ENCODE measurements at places on chromosomes 4 and X. TPM values are rescaled to one million over a fixed set of nuclear protein-coding genes. Genes with fewer than 3 reads are reported as not detected.

DNA sequence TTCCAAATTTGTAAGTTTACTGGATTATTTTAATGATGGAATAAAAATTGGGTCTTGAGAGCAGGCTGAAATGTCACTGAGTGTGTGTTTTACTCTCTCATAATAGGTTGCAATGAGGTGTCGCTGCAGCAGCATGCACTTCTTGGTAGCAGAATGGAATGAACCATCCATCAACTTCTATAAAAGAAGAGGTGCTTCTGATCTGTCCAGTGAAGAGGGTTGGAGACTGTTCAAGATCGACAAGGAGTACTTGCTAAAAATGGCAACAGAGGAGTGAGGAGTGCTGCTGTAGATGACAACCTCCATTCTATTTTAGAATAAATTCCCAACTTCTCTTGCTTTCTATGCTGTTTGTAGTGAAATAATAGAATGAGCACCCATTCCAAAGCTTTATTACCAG, 2.6 kb downstream of the SAT1 start:
- no peak for DNase-seq

- DNase-seq, result no peak
These were observed 38.6 kb downstream of the TRPC5 start for GRCh38 chrX:112043997-112044396.

GRCh38 chr4:89751416-89751815, 85.5 kb downstream of the SNCA start:
- no peak for DNase-seq

The STK32B gene
- polyA plus RNA-seq, result 9.2 TPM

DNA sequence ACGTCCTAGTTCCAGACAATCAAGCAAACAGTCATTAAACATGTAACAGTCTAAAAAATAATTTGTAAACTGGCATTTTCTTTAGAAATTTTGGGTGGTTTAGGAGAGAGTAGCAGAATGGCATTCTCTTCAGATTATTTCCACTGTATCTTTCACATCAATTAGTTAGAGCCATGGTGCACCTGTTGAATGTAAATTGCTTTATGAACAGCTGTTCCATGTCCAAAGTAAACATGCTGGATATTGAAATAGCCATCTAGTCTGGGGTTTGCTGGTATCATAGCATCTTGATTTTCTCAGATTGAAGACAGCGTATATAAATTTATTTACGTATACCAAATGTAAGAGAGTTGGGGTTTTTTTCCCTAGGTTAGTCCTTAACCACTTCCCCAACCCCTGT, 143.6 kb downstream of the RCHY1 start:
- DNase-seq, result no peak

The OSTC gene
- 245 TPM for polyA plus RNA-seq
